ENCODE measurements at places on chromosomes 13 and 19. TPM values are rescaled to one million over a fixed set of nuclear protein-coding genes. Genes with fewer than 3 reads are reported as not detected.

FCAR gene
- total RNA-seq: 0.27 TPM

LMTK3 gene
- 1.2 TPM for total RNA-seq

NLRP7 gene
- not detected for total RNA-seq

DNA sequence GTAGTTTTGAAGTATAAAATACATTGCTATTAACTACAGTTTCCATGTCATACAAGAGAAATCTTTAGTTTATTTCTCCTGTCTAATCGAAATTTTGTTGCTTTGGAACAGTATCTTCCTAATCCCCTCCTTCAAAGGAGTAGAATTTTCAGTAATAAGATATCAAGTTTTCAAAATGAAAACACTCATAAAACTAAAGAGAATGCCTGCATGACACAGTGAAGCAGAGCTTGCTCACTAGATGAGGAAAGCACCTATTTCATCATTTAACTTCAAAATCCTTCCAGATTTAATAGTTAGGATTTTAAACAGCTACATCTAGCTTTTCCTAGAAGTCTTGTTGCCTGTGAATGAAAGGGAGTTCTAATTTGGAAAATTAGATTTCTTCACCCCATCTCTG, 80.8 kb downstream of the TNFSF11 start:
- no peak for DNase-seq

PCCA gene
- 115 TPM for total RNA-seq

DNA sequence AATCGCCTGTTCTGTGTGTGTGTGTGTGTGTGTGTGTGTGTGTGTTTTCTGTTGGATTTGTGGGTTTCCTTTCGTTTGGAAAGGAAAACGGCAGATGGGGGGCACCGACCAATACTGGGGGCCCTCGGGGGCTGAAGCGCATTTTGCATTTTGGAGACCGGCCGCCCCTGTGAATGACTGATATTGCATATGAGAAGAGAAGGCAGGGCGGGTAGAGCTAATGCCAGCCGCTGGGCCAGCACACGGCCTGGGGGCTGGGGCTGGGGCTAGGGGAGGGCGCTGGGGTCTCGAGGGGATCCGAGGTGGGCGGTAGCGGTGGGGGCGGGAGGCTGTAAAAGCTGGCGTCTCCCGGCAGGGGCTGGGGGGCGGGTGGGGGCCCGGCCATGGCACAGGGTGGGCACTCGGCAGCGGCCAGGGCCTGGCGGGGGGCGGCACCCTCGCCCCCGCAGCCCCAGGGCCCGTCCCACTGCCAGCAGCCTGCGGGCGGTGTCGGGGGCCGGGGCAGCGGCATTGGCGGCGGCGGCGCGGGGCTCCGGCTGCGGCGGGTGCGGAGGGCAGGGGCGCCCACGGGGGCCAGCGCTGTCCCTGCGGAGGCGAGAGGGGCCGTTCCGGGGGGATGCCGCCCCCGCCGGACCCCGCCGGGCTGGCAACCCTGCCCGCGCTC, 11.2 kb downstream of the ANO8 start:
- DNase-seq: no peak

CEACAM5 gene
- not detected for total RNA-seq

DNA sequence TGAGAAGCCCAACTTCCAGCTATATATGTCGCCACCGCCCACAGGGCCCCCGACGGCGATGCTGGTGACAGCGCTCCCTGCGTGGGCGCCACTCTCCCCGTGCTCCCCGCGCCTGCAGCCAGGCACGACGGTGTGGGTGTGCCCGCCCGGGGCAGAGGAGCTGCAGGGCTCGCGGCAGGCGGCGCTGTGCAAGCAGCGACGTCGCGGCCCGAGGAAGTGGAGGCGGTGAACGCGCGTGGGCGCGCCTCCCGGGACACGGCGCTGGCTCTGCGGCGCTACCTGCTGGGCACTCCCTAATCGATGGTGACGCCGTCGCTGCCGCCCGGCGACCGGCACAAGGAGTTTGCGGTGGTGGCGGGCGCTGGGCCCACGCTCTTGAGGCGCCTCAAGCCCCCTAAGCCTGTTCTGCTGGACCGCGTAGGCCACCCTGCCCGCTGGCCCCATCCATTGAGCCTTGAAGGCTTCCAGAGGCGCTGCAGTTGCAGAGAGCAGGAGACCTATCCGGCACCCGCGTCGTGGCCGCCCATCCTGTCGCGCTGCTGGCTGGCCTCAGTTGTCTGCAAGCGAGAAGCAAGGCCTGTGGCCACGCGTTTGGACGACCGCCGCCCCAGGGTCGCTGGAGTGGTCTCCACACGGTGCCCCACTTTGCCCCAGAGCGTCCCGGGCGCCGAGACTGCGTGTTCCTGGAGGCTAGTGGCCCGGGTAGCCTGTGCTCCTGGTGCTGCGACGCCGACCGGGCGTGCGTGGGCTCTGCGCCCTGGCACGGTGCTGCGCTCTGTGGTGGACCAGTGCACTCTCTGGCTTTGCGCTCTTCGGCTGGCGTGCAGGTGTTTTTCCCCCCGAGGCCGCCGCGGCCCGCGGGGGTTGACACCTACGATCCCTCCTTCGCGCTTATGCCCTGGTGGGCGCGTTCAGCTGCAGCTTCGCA, 23.1 kb downstream of the LRFN3 start:
- DNase-seq: no peak

GRCh38 chr13:25571237-25571636, 199.5 kb downstream of the ATP8A2 start:
- DNase-seq: no peak

UGGT2 gene
- 18.6 TPM for total RNA-seq

IL4I1 gene
- total RNA-seq: 0.54 TPM

GRCh38 chr19:15727724-15728123, at the start of gene OR10H2:
Gene OR10H2, plus strand, starts transcription at chr19:15728024. Its CDS starts 20 bp downstream, at chr19:15728044.
- DNase-seq: no peak

WDR87 gene
- not detected for total RNA-seq

GRCh38 chr13:43153436-43154090, 130.2 kb downstream of the DNAJC15 start:
- DNase-seq: no peak

DNA sequence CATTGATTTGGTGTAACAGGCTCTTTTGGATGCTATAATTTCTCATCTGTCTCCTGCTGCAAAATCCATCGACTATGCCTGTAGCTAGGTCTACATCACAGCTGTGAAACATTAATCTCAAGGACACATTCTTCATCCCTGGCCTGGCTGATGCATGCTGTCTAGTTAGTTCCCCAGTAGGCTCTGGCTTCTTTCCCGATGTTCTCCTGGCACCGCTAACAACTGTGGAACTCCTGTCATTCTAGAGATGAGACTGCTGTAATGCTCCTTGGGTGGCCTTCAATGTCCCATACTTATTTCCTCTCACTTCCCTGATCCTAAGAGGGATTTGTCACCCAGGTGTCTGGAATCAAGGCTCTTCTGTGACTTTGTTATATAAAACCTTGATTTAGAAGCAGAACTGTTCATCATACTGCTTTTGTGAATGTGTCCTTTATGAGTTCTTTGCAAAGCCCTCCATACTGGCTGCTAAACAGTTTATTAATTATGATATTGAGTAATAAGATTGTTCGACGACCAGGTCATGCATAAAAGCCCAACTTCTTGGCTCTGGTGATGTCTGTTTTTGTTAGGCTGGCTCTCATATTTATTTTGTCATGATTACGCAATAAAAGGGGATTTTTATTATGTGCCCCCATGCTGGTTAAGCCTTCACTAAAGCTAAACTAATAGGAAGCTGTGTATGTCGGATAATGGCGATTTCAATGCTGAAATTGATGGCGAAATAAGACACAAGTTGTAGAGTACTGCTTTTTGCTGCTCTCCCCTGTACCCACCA, 227.5 kb downstream of the DCT start:
- DNase-seq: no peak

DNA sequence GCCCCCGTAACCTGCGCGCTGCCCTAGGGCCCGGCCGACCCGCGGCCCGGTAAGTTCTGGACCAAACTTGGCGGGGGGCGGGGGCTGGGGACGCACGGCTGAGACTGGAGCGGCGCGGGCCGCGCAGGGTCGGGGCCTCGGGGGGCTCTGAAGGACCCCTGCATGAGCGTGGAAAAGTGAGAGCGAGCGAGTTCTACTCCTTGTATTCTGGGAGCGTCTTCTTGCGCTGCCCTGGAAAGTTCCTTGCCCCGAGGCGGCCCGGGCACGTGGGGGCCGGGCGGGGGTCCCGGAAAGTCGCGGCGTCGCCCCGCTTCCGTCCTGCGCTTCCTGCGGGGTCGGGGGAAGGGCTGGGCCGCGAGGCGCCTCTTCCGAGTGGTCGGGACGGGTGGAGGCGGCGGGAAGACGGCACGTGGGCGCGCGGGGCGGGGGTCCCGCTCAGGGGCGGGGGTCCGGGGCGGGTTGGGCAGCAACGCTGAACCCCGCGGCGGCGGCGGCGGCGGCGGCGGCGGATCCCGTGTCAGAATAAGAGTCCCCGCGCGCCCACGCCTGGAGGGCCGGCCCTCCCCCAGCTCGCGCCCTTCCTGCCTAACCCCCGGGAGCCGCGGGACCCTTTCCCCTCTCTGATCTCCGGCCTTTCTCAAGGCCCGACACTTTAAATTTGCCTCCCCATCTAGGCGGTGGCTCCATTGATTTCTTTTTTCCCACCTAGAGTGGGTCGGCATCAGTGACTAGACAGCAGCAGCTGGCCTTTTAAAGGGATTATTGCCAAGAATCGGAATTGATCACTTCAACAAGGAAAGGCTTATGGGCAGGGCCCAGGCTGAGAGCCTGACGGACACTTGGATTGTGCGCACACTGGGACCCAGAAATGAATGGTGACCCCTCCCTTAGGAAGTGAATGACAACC, 749 bp downstream of the GATAD2A start:
- DNase-seq: peak; percentile 54

KRTDAP gene
- total RNA-seq: not detected

GRCh38 chr13:66926851-66927524, 303.1 kb downstream of the PCDH9 start:
- DNase-seq: no peak

FGF22 gene
- 0.31 TPM for total RNA-seq

DNA sequence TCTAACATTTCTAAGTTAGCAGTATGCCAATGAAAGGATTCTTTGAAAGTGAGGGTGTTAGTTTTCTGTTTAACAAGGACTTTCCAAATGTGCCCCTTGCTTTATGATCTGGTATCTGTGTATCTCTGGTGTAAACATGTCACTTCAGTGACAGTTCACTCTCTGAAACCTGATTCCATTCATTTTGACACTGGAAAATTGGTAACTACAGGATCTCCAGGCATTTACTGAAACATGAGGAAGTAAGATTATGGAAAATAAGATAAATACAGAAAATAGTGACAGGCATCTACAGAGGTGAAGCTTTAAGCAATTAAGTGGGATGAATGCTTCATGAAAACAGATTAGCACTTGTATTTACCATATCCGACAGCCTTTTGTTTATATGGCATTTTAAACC, 101.6 kb upstream of the MYO16 start:
- no peak for DNase-seq

GRCh38 chr13:31073859-31074718, 87.6 kb downstream of the HSPH1 start:
- no peak for DNase-seq

DNA sequence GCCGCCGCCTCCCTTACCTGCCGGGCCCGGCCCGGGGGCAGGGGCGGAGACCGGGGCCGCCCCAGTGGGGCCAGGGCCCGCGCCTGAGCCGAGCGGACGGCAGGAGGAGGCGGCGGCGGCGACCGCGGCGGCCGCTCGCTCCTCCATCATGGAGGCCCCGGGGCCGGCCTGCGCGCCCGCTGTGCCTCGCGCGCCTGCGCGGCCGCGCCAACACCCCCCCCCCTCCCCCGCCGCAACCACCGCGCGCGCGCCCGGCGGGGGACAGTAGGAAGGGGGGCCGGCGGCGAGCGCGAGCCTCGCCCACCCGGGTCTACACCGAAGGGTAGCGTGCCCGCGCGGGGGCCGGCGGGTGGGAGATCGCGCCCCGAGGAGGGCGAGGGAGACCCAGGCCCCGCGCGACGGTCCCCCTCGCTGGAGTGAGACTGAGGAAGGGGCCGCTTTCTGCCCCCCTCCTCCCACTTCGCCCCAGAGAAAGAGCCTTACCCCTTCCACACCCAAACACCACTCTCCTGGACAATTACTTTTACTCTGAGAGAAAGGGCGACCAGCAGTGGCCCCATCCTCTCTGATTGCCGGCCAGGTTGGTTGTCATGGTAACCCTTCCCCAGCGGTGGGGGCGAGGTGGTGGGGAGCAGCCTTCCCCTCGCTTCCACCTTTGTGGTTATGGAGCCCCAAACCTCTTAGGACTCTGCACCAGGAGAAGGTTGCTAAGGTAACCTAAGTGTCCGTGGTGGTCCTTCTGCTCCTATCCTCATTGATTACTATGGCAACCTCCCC, at the start of gene STRN4:
STRN4 (minus strand) TSS at position 170 of the 777 bp plus-strand sequence; CDS start at position 150, 20 bp downstream.
- DNase-seq: no peak

DNA sequence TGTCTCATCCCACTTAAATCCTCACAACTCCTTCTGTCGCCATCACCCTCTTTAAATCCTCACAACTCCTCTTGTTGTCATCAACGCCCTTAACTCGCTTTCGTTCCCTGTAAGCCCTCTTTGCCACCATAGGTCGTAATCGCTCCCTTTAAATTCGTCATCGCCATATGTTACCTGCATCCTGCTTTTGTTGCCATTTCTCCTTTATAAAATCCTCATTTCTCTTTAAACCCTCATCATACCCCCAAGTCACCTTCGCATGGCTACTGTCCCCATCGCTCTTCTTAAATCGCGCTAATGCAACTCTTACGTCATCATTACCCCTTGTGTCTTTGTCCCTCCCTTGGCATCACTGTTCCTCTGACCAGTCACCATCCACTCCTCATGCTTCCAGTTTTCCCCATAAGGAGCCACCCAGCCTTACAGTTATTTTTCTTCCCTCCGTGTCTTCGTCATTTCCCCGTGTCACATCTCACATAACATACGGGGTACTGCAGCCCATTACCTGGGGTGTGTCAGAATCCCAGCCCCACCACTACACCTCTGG, 539 bp downstream of the PLD3 start:
- DNase-seq: peak; percentile 65

- DNase-seq: no peak
Measured at GRCh38 chr13:101412076-101412475, 4.2 kb downstream of the NALCN start.

FCGBP gene
- total RNA-seq: 267 TPM

GRCh38 chr19:3523361-3524077, 15.5 kb upstream of the TEKTIP1 start:
- no peak for DNase-seq

GRCh38 chr19:19471682-19472081, 43.7 kb downstream of the TSSK6 start:
- no peak for DNase-seq

DNA sequence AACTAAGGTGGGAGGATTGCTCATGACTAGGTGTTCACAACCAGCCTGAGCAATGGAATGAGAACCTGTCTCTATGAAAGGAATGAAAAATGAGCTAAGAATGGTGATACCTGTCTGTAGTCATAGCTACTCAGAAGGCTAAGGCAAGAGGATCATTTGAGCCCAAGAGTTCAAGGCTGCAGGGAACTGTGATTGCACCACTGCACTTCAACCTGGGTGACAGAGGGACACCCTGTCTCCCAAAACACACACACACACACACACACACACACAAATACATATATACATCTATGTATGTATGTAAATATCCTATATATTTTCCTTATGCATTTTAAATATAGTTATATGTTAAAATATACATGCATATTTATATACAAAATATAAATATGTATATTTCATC, 7.4 kb upstream of the ZNF433 start:
- no peak for DNase-seq
